Femur (tissue), 1 donor: ENCODE measurements at places on chromosomes 7 and 10.
A peak's percentile ranks its signal among the peaks of the same experiment; 100 is the strongest.

DNA sequence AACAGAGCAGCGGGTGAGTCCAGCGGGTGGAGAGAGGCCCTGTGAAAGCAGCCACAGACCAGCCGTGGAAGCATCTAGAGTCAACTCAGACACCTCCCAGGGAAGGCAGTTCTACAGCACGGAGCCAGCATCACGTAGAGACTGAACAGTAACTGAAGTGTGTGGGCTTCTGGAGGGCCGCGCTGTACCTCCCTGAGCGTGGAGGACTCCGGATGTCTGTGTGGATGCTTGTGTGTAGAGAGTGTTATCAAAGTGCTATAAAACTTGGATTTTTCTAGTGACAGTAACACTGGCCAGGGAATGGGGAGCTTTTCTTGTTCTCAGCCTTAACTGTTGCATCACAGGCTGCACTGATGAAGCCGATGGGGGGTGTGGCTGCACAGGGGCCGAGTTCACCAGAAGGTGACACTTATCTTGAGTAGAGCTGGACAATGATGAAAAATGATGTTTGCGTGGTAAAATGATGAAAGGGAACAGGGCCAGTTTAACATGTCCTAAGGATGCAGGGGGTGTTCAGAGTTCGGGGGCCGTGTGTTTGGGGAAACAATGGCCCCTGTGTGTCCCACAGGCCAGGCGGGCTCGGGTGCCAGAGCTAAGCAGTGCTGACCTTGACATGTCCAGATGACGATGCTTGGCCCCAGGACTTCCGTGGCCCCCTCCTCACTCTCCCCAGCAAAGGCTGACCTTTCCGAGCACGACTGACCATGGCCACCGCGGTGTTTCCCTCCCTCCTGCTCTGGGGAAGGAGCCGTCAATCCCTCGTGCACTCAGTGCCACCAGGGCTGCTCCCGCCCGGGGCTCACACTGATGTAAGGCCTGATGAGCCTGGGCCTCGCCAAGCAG is 21.9 kb downstream of the MNX1 start:
- DNase-seq: no peak

- no peak for DNase-seq
Measured at GRCh38 chr10:5151076-5151475, 33.9 kb downstream of the AKR1C8 start.

DNA sequence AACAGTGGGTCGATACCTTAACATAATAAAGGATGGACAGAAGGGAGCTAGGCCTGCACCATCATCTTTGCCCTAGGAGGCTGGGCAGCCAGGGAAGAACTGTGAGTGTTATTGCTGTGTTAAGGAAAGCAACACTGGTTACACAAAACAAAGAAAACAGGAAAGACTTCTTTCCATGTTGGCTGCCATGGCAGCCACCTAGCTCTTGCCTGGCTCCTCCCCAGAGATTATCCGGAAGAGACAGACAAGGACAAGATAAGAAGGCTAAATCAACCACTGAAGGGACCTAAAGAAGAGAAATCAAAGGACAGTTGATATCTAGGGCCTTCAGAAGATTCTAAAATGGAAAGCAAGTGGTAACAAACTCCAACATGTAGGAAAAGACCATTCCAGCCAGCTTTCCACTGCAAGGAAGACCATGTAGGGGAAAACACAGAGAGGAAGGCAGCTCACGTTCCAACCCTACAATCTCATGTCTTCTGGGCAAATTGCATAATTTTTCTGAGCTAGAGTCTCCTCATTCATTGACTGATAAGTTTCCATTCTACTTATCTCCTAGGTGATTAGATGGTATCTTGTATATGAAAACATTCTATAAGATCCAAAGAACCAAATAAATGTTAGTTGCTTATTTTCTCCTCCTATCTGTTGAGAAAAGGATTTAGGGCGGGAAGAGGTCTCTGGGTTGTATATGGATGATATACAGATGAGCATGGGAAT is 51.2 kb downstream of the SP8 start:
- no peak for DNase-seq

DNA sequence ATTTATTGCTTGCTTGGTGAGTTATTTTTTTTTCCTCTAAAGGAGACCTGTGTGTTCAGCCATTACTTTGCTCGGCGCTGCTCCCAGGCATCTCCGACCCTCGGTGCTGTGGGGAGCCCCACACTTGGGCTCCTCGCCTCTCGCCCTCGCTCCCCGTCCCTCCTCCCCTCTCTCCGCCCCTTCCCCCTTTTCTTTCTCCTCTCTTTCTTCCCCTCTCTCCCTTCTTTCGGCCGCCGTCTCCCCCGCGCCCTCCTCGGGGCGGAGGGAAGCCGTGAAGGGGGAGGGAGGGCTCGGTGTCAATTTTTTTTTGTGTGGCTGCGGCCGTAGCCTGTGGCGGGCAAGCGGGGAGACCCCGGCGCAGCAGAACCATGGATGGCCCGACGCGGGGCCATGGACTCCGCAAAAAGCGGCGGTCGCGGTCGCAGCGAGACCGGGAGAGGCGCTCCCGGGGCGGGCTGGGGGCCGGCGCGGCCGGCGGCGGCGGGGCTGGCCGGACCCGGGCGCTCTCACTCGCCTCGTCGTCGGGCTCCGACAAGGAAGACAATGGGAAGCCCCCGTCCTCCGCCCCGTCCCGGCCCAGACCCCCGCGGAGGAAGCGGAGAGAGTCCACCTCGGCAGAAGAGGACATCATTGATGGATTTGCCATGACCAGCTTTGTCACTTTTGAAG is 1.1 kb downstream of the AUTS2 start:
- DNase-seq: peak; percentile 62

GRCh38 chr7:101916876-101917275 is 99.5 kb downstream of the CUX1 start:
- DNase-seq: no peak

GRCh38 chr7:49001610-49002033 is 77.3 kb downstream of the CDC14C start:
- DNase-seq: no peak

DNA sequence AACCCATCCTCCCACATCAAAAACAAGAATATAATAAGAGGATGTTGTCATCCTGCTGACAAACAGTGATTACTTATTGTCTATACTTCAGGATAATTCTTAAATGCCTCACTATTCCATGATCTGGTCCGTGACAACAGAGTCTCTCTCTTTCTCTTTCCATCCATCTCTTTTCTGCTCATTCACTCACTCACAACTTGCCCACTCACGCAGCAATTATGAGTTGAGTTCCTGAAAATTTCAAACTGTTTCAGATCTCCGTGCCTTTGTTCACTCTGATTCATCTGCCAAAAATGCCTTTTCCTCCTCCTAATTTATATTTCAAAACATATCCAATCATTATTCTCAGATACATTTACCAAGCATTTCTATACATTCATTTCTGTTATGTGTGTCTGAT is 1.4 kb downstream of the OR6B1 start:
- DNase-seq: no peak

- DNase-seq: no peak
Measured at GRCh38 chr10:98463976-98464754, 17.4 kb upstream of the HPS1 start.

DNA sequence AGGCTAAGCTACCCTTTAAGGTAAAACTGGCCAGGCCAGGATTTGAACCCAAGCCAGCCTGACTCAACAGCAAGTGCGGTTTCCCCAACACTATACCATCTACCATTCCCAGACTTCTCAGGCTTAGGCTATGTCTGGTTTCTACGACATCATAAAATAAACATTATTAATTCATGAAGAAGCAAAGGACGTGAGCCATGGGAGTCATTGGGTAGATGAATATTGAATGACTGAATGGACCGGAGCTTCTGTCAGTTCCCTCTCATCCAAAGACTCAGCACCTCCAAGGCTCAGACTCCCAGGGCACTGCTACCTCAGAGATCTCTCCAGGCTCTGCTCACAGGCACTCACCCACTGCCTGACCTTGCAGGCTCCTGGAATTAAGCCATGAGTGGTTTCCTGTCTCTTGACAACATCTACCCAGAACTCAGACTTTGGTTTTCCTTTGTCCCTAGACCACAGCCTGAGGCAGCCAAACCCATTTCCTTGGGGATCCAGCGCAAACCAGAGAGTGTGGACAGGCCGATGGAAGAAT is 64.6 kb upstream of the STEAP1B start:
- DNase-seq: peak; percentile 78

- no peak for DNase-seq
Measured at GRCh38 chr10:117204316-117204715, 7.0 kb downstream of the KCNK18 start.

- no peak for DNase-seq
Measured at GRCh38 chr7:139640681-139641080, 117.2 kb downstream of the CLEC2L start.

GRCh38 chr10:29691564-29692072 is 56.8 kb upstream of the SVIL start:
- DNase-seq: peak; percentile 58

- DNase-seq: no peak
Measured at GRCh38 chr10:51544933-51545332, 154.5 kb downstream of the CSTF2T start.

DNA sequence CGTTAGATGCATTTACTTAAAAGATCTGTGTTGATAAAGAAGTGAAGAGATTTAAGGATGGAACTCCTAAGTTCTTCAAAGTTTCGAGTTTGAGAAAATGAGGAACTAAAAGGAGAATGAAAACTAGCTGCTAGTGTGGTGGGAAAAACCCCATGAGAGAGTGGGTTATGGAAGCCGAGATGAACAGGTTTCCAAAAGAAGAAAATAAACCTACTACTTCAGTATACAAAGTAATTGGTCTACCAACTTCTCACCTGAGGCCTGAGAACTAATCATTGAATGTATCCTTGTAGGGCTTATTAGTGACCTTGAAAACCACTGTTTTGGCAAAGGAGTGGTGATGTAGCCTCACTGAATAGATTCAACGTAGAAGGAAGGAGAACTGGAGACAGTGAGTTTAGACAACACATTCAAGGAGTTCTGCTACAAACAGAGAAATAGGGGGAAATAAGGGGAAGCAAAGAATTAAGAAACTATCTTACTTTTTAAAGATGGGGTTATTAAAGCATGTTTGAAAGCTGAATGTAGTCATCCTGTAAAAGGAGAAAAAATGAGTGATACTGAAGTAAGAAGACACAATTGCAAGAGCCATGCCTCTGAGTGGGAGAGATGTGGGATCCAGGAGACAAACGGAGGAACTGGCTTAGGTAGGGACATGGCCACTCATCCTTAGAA is 50.8 kb downstream of the CH25H start:
- no peak for DNase-seq
